ENCODE measurements at places on chromosomes 13 and 19. TPM values are rescaled to one million over a fixed set of nuclear protein-coding genes. Genes with fewer than 3 reads are reported as not detected.

The SHISA7 gene
- total RNA-seq = not detected

The DLL3 gene
- total RNA-seq = not detected

The FGF14 gene
- total RNA-seq = 0.85 TPM

The NUFIP1 gene
- total RNA-seq = 4.0 TPM

The KCNN4 gene
- 25.4 TPM for total RNA-seq

The INSL3 gene
- total RNA-seq = not detected

The ERFL gene
- total RNA-seq = 0.47 TPM

The ERICH6B gene
- not detected for total RNA-seq

The PSG3 gene
- not detected for total RNA-seq

The CEACAM20 gene
- not detected for total RNA-seq

The ZNF324 gene
- total RNA-seq = 12.0 TPM

The SWSAP1 gene
- 3.0 TPM for total RNA-seq

GRCh38 chr19:32287086-32287485, 58.3 kb upstream of the ZNF507 start:
- no peak for DNase-seq

- peak; percentile 26 for DNase-seq
Measured at GRCh38 chr13:109400209-109400608, 386.2 kb downstream of the IRS2 start.

- no peak for DNase-seq
Measured at GRCh38 chr13:40172149-40172591, 494.3 kb downstream of the FOXO1 start.

GRCh38 chr13:51737609-51738008, 66.4 kb downstream of the DHRS12 start:
- DNase-seq = no peak

DNA sequence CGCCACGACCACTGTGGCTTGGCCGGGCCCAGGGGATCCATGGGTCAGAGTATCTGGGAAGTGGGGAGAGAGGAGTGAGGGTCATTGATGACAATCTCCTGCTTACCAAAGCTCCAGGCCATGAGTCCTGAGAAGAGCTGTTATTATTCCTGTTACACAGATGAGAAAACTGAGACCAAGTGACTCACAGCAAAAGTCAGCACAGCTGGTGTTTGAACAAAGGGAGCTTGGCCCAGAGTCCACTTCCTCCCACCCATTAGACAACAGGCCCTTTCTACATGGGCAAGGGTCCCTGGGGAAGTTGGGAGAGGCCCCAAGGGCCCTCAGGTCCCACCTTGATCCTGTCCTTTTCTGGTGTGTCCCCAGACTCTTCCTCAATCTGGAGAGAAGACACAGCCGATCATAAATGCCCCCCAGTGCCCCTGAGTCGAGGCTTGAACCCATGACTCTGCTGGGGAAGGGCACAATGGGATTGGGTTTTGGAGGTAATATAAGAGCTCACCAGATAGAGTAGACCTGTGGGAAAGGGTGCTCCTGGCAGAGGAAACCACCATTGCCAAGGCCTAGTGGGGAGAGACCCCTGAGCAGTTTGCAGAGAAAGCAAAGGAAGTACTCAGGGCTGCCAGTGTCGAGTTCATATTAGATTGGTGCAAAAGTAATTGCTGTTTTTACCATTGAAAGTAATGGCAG, 6.8 kb downstream of the FUT6 start:
- DNase-seq = no peak

- DNase-seq = no peak
Measured at GRCh38 chr13:74048756-74049155, 85.4 kb downstream of the KLF12 start.

DNA sequence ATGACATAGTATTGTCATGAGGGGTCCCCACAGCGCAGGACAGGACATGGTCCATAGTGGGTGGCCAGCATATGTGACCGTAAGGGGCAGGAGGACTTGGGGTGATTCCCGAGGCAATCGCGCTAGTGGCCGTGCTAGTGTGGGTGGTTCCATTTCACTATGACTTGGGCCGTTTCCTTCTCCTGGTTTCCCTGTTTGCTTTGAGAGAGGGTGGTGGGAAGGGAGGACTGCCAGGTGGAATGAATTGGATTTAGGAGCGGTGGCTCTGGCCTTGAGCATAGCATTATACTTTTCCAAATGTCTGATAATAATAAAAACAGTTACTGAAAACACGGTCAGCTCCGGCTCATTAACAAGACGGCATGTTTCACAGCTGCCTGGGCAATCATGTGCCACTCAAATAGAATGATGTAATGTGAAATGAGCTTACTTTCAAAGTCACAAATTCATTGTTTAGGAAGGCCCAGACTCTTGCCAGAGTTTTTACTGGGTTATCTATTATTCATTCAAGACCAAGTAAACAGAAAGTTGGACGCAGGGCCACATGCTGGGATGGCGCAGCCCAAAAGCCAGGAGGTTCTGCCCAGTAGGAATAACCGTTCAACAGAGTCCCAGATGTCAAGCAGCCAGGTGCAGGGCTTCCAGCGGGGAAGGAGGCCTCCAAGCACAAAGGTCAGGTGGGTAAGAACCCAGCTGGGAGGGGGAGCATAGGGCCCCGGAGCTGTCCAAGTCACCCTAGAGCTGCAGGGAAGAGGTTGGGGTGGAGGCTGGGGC, 19.6 kb upstream of the SLC15A1 start:
- no peak for DNase-seq

GRCh38 chr13:109918179-109918711, 131.9 kb upstream of the IRS2 start:
- no peak for DNase-seq

DNA sequence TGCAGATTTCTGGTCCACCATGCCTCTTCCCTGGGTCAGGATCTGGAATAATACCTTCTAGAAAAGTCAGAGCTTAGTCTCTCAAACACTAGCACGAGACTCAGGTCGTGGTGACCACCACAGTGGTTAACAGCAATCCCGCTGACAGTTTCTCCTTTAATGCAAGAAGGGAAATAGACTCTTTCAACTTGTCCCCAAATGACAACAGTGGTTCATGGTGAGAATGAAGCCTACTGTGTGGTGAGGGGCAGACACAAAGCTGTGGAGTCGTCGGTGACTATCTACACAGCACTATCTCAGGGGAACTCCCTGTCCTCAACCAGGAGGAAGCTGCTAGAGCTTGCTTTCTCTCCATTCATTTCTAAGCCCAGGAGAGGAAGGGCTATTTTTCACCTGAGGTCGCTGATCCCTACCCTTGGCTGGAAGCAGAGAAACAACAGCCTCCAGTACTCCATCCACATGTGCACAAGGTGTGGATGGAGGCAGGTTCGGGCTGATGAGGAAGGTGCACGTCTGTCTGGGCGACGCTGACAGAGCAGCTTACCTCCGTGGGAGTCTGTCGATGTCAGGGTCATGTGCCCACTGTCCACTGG, 72.4 kb downstream of the STK24 start:
- DNase-seq = no peak

DNA sequence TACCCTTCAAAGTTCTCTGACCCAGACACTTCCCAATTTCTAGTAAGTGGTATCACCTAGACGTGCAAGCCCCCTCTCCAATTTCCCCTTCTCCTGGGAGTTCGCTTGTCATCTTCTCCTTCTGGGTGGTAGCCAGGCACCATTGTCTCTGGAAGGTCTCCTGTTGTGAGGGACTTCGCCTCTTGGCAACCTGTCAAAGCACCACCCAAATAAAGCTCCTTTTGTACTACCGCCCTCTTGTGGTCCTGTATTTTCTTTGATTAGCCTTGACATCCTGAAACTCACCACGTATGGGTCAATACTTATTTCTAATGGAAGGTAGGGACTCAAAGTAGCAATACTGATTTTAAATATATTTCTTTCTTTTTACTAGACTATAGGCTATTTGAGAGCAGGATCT, 8.2 kb downstream of the GPC5 start:
- DNase-seq = no peak

- DNase-seq = no peak
Measured at GRCh38 chr13:65090186-65090585, 2139.9 kb downstream of the PCDH9 start.

DNA sequence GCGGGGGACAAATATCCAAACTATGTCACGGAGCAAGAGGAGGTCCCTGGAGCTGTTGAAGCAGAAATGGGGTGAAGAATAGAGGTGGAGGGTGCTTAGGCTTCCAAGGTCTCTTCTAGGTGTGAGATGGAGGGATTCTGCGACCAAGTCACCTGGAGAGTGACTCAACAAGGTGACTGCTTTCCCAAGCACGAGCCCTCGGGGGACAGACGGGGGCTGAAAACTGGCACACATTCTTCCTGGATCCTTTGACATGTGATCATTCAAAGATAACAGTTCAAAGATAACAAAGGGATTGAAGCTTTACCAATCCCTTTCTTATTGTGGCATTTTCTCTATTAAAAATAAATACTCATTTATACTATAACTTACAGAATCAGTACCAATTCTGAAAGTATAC, 2.2 kb upstream of the TEX101 start:
- no peak for DNase-seq

DNA sequence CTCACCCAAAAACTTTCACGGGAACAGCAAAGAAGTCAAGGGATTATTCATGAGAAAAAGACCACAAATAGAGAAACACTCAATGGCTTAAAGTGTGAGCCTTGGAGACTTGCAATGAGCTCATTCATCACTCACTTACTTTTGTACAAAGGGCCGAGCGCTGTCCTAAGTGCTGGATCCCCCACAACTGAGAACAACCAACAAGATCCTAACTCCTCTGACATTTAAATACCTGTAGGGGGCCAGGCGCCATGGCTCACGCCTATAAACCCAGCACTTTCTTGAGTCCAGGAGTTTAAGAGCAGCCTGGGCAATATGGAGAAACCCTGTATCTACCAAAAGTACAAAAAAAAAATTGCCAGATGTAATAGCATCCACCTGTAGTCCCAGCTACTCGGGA, 29.4 kb upstream of the ZNF507 start:
- DNase-seq = no peak

DNA sequence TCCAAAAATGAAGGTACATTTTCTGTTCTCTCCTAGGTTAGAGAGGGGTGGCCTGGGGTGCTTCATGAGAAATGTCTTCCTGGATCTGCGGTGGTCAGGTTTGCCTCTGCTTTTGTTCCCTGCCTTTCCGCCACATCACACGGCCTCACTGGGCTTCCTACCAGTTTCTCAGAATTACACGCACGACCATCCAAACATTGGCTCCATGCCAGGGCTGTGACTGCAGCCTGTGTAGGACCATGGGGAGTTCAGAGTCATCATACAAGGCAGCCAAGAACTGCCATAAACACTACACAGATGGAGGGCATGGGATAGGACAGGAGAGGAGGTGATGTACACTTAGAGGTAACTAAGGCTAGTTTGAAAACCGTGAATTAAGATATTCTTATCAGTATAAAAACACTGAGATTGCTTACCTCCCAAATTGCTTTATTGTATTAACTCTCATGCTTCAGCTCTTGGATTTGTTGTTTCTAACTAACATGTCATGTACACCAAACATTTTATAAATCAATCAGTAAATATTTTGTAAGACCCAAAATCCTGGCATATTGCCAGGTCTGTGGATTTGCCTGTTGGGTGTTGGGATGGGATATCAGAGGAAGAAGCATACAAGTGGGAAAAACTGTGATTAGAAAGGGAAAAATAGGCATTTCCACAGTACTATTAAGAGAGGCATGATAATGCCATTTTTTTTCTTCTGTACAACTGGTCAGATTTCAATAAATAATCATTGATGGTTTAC, 45.2 kb downstream of the CDADC1 start:
- DNase-seq = no peak

- DNase-seq = peak; percentile 88
Measured at GRCh38 chr19:738509-739128, 12.3 kb upstream of the MISP start.

GRCh38 chr13:74860789-74861188, 621.2 kb downstream of the TBC1D4 start:
- DNase-seq = no peak

- no peak for DNase-seq
Measured at GRCh38 chr19:29795461-29796172, 16.2 kb upstream of the CCNE1 start.

GRCh38 chr13:50682002-50682401, 161.5 kb downstream of the DLEU7 start:
- no peak for DNase-seq

- DNase-seq = no peak
Measured at GRCh38 chr13:24083722-24084421, 76.6 kb upstream of the SPATA13 start.

GRCh38 chr13:103557878-103558277, 491.7 kb upstream of the SLC10A2 start:
- no peak for DNase-seq

- no peak for DNase-seq
Measured at GRCh38 chr13:106691341-106691740, 123.4 kb upstream of the ARGLU1 start.

DNA sequence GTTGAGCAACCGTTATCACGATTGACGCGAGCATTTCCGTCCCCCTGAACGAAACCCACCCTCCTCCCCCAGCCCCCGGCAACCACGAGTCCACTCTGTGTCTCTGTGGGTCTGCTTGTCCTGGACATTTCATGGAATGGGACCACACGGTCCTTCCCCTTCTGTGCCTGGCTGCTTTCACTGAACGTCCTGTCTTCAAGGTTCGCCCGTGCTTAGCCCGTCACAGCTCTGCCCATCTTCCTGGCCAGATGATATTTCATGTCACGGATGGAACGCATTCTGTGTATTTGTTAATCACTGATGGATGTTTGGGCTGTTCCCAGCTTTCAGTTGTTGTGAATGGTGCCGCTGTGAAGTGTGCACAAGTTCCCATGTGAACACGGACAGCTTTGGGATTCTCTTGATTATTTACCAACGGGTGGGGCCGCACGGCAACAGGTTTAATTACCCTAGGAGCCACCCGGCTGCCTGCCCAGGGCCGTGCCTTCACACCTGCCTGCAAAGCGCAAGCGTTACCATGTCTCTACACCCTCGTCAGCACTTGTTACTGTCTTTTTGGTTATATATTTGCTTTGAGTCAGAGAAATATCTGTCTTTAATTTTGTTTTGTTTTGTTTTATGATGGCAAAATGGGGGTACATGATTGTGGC, 42.5 kb downstream of the RASA3 start:
- DNase-seq = no peak

DNA sequence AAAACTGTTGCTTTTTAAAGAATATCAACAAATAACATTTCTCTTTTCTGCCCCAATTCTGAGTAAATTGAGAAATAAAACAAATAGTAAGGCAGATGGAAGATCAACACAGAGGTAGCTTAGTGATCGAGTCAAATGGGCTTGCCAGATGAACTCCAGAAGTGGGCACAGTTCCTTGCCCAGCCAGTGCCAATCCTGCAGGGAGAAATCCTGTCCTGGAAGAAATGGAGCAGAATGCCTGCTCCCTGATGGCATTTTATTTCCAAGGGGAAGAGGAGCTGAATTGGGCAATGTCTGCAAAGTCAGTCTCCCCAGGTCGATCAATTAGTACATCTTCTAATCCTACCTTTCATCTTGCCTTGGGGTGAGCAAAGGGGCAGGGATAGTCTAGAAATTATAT, 225.3 kb downstream of the NHLRC3 start:
- DNase-seq = no peak

- DNase-seq = no peak
Measured at GRCh38 chr13:63166345-63166744, 1750.7 kb upstream of the PCDH20 start.

GRCh38 chr13:111184458-111185401, 69.6 kb downstream of the ARHGEF7 start:
- no peak for DNase-seq

Measured in colonic mucosa (tissue), 4 donors.